ENCODE measurements at places on chromosomes 3 and 15.

- no peak for DNase-seq
Measured at GRCh38 chr3:179037351-179037750, 34.3 kb downstream of the ZMAT3 start.

- DNase-seq, result no peak
Measured at GRCh38 chr15:56659197-56659596, 74.1 kb downstream of the ZNF280D start.

- DNase-seq, result no peak
Measured at GRCh38 chr15:92000709-92001108, 147.2 kb downstream of the SLCO3A1 start.

GRCh38 chr3:123134671-123135070 is 67.1 kb upstream of the SEC22A start:
- DNase-seq, result no peak

DNA sequence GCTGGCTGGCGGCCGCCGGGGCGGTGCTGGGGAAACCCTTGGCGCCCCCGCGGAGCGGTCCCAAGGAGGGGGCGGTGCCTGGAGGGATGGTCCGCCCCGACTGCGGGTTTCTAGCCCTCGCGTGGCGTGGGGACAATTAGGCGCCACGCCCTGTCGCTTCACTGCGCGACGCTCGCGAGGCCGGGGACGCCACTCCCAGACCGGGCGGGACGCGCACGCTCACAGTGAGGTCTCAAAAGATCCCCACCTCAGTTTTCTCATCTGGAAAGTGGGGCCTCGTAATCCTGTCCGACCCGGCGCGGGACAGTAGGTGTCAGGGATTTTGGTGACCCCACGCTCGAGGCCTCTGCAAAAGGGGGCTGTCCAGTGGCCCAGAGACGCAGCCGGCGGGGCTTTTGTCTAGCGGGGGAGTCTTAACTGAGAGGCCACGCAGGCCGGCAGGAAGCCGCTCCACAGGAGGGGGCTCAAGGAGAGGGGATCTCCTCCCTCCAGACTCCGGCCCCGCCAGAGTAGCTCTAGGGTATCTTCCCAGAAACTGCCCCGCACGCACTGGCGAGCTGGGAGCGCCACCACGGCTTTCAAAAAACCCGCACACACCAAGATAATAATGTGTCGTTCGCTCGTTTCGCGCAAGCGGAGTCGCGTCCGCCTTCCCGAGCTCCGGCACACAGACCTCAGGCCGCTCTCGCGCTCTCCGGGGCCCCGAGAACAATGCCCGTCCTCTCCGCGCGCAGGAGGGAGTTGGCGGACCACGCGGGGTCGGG is 710 bp upstream of the CLK3 start:
- peak; percentile 91 for DNase-seq

DNA sequence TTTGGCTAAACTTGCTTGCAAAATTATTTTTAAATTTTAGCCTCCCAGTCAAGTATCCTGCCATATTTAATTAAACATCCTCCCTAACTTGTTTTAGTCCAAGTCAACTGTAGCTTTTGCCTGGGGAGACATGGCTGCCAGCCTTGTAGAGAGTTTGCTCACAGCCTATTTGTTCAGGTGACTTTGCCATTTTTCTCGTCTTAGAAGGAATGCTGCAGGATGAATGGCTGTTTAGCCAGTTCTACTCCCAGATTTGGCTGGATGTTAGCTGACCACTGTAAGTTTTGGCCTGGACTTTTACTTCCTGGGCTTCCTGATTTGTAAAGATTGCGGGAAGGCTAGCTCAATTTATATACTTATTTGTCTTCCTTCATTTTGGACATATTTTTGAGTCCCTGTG is 236.4 kb upstream of the SGO1 start:
- DNase-seq, result no peak

DNA sequence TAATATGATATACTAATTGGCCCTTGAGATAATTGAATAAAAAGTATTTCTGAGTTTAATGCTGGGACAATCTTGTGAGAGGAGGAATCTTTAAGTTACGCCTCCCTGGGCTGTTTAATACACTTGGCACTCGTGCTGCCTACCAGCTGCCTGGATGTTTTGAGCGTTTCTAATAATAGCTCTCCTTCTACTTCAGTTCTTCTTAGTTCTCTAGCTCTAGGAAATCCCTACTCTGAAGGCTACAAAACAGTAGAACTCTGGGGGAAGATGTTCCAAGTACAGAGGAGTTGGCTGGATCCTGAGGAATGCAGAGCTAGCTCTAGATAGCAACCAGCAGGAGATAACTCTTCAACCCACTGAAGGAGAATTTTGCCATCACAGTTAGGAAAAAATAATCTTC is 3.5 kb downstream of the NAALADL2 start:
- no peak for DNase-seq

DNA sequence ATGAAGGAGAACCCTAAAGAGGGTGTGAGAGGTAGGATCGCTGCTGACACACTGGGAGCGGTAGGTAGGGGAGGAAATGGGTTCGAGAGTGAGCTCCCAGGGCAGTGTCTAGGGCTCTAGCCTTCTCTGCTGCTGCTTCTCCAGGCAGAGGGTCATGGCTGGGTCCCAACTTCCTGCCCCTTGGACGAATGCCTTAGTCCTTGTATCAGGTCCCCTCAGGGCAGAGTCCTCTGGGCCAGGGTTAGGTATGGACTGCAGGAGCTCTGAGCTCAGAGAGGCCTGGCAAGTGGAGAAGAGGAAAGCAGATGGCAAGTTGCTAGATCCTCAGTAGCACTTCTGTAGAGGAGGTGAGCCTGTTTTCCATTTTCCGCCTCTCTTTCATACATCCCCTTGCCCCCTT is 2.9 kb downstream of the CORO2B start:
- DNase-seq, result no peak

- DNase-seq, result no peak
Measured at GRCh38 chr3:167354751-167355150, 25.3 kb downstream of the ZBBX start.

- DNase-seq, result no peak
Measured at GRCh38 chr3:124992041-124992440, 57.5 kb upstream of the MUC13 start.

Data from GM06990 (cell line).